Upper lobe of left lung (tissue), 6 donors: ENCODE measurements at places on chromosomes 7 and 10.

- DNase-seq: no peak
These were observed 162.1 kb downstream of the DIP2C start for GRCh38 chr10:527416-527815.

DNA sequence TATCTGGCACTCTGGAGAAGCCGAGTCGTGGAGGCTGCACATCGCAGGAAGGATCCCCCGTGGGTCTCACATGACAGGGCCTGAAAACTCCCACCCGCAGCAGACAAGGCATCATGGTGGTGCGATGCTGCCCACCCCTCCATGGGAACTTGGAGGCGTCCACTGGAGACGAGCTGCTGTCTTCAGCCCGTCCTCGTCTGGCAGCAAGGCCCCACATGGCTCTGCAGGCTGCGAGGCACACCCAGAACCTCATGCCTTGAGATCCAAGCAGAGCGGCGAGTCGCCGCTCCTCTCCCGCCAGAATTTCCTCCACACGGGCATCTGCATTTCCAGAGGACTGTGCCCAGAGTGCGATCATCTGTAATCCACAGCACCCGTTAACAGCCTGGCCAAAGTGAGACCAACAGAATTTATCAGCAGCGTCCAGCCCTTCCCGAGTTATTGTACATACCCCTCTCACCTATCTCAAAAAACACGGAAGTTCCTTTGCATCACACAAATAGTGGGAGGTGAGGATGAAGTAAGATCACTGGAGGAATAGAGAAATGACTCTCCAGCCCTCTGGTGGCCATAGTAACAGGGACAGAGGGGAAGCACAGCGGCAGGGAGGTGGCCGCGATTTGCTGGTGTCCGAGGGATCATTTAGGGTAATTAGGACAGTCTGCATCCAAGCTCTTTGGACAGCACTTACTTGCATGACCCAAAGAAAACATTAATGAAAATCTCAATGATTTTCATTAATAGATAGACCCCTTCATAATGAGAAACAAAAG, 292.4 kb downstream of the USP6NL start:
- no peak for DNase-seq

DNA sequence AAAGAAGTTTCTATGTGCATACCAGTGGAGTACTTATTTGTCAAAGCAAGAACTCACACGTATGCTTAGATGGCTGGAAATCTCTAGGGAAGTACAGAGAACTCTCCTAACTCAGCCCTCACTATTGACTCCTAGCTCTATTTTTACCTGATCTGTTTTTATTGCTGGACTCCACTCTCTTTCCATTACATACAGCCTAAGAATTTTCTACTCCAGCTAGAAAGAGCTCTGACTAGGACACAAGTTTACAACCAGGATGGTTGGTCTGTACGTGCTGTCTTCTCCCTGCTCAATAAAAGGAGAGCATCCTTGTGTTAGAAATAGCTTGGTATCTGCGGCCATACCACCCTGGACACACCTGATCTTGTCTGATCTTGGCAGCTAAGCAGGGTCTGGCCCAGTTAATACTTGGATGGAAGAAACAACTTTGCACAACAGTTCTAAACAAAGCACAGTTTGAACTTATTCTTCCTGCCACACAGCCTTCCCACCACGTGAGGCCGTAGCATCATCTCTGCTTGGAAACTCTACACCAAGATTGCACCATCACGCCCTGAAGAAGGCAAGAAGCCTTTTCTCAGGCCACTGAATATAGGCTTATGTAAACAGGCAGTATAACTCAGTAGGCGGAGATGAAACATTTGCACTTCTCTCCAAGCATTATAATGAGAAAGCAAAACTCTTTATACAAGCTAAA, 50.7 kb downstream of the KCNMA1 start:
- no peak for DNase-seq

GRCh38 chr7:146214842-146215241, 98.2 kb downstream of the CNTNAP2 start:
- no peak for DNase-seq

DNA sequence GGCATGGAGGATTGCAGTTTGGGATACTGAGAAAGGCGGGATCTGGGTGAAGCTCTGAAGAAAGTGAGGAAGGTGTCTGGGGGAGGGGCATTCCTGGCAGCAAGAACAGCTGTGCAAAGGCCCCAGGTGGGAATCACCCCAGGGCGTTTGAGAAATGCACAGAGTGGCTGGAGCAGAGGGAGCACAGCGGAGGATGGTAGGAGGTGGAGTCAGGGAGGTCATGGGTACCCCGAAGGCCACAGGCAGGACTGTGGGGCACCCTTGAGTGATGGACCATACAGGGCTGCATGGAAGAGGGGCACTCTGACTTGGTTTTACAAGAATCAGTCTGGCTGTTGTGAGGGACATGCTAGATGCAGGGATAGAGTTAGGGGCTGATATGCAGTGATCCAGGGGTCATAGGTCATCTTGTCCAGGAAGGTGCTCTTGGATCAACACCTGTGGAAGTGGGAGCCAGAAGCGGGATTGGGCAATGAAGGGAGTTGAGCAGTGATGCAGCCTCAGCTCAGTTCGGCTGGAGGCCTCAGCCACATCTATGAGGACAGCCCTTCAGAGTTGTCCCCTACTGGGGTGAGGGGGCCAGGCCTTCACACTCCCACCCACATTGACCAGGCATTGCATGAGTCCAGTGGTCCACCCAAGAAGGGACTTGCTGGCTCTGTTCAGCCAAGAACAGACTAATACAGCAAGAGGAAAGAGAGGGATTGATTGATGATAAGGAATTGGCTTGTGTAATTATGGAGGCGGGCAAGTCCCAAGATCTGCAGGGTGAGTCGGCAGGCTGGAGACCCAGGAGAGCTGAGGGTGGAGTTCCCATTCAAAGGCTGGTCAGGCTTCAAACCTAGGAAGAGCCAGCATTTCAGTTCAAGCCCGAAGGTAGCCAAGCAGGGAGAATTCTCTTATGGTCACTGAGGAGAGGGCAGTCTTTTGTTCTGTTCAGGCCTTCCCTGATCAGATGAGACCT, 48.7 kb downstream of the TSPAN15 start:
- no peak for DNase-seq

DNA sequence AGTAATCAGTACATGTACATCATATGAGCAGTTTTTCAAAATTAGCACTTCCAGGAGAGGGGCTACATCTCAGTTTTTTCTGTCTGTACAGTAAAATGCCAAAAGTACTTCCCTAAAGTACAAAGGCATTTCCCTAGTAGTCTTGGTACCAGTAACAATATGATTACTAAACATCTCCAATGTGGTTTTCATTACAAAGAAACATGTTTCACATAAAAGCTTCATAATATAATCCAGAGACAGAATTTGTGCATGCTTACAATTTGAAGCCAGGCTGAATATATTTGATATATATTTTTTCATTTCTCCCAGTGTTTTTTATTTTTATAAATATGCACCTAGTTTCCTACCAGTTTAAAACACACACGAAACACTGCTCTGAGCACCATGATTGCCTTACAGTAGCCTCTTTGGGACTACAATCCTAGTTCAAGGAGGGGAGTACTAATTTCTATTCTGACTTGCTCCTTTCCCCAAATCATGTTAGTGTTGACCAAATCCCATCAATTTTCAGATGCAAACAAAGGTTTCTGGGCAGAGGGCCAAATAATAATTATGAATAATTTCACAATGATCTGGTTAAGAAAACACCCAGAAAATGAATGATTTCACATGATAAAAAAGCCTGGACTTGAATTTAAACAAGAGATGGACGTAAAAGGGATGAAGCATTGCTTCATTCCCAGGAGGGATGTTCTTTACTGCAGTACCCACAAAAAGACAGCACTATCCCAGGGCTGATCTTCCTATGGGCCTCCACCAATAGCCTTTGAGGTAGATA, 201.3 kb downstream of the SLC25A13 start:
- DNase-seq: no peak

DNA sequence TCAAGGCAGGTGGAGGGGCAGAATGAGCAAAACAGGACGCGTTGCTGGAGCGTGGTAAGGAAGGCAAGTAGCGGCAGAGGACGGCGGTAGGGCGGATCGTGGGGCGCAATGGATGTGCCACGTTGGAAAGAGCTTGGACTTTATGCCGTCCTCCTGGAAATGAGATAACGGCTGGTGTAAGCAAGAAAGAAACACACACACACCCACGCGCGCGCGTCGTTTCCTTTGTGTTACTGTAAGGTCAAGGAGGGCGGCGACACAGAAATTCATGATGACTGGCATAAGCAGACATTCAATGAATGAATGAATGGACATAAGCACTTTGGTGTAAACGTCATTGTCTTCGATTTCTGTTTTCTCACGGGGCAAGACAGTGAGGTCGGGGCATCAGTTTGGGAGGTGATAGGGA, 683 bp upstream of the ENTPD7 start:
- peak; percentile 75 for DNase-seq

DNA sequence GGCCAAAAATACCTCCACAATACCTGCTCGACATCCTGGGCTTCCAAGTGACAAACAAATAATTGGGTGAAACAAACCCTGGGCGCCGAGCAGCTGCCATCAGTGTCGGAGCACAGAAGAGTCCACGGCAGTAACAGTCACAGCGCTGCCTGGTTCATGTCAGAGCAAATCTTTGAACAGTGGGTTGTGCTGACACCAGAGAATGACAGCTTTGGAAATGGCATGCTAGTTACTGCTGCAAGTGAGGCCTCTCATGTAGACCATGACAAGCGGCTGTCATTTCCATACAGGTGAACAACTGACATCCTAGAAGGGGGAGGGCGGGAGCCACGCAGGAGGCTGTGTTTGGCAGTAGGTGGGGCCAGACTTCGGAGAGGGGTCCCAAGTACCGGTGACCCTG, 420.5 kb upstream of the GALNT17 start:
- DNase-seq: no peak

GRCh38 chr10:108894402-108895301, 1028.7 kb downstream of the XPNPEP1 start:
- DNase-seq: no peak

DNA sequence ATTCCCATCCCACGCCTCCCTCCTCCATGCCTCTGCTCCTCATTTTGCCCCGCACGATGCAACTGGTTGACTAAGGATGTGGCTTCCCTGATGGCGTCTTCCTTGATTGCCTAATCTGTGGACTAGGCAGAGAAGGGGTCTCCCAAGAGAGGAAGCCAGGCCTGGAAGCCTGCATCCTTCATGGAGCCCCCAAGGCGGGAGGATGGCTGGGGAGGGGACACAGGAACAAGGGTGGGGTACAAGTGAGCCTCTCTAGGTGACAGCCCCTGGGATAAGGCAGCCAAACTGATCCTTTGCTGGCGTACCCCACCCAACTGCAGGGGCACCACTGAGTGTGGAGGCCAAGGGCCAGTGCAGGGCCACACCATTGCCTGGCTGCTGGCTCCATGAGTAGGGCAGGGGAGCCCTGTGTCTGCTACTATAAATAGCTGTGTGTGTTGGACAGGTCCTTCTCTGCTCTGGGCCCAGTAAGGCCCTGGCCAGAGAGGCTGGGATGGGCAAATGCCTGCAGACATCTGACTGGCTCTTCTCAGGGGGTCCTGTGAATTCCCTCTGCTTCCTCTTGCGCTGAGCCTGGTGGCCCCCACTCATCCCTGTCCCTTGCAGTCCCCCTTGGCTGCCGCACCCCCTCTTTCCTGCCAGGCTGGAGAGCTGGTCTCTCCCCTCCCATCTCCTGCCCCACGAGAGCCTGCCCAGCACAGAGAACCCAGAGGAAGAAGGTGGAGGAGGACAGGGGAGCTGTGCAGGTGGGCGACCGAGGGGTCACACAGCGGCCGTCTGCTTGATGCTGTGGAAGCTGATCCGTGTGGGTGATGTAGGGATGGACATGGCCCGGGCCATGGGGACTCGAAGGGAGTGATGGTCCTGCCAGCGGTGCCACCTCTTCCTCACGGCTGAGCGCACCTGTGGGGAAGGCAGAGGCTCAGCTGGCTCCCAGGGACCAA, 29.3 kb downstream of the CRHR2 start:
- DNase-seq: peak; percentile 69

DNA sequence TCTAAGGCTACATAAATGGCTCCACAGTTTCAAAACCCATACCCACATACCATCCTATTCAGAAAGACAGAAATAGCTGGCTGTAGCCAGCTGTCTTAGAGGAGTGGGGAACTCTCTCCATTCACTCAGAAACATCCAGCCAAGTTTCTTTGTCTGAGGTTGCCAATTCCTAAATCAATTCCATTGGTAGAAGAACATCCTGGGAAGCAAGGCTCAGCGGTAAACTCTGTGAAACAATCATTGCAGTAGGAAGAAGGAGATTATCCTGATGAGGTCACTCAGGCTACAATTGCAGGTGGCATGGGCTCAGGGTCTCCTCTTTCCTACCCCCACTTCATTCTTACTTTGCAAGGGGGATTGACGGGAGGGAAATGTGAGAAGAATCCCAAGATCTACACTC, 154.0 kb downstream of the ETV1 start:
- no peak for DNase-seq

DNA sequence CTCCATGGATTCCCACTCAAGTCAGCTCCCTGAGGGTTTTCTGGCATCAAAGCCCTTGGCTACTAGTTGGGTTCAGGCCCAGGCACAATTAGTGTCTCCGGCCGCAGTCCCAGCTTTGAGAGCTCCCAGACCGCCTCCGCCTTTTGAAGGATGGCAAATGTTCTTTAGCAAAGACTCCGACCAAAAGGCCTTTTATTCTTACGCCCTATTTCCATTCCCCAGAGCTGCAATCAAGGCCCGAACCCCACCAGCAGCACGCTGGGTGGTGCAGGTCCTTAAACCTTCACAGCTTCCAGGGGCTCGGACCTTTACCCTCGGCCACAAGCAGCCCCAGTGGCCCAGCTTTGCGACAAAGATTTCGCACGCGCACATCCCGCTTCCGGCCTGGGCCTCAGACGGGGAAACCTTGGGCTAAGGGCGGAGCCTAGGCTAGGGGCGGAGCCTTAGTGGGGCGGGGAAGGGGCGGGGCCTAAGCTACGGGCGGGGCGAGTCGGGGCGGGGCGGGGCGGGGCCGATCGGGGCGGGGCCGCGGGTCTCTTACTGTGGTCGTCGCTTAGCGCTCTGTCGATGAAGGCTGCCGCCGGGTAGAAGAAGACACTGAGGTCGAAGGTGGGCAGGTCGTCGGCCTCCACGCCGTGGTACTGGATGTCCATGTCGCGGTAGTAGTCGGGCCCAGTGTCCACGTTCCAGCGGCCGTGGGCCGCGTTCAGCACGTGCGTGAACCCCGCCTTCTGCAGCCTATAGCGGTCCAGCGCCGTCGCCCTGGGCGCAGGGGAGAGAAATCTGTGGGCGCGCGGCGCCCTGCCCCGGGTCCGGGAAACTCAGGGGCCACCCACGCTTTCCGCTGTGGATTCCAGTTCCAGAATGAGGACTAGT, 68.0 kb upstream of the SAMD8 start:
- peak; percentile 86 for DNase-seq

- DNase-seq: peak; percentile 15
These were observed 157.1 kb upstream of the PRKCQ start for GRCh38 chr10:6737080-6737641.

DNA sequence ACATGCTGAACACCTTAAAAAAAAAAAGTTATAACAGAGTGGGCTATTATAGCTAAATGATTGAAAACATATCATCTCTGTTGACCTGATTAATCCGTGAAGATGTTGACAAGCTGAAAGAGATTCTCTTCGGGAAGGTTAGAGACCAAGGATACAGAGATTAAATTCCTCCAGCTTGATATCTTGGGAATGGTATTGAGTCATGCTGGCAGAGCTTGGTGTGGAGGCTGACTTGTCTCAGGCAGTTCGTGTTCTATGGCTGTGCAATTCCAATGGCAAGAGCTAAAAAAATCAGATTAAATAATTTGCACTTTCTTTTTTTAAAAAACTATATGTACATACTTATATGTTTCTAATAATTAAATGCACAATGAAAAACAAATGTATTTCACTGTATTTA, 24.9 kb upstream of the CACNA2D1 start:
- no peak for DNase-seq
